ENCODE measurements at places on chromosomes 2 and 18. TPM values are rescaled to one million over a fixed set of nuclear protein-coding genes. Genes with fewer than 3 reads are reported as not detected.

Gene COL4A3
- total RNA-seq: 70.0 TPM

Gene POLR1B
- 21.6 TPM for total RNA-seq

Gene CIB4
- total RNA-seq: 0.94 TPM

Gene GPR45
- total RNA-seq: not detected

Gene UGT1A10
- not detected for total RNA-seq

Gene DNAJC27
- total RNA-seq: 16.1 TPM

Gene CHRNG
- not detected for total RNA-seq

Gene ZNF892
- 10.5 TPM for total RNA-seq

- no peaks in the 10 kb centered on the region for H3K4me1 ChIP-seq
- no peaks in the 10 kb centered on the region for H3K27me3 ChIP-seq
- H3K27ac ChIP-seq: no peak overlapping the region
- no peaks in the 10 kb centered on the region for H3K36me3 ChIP-seq
- DNase-seq: no peak
- no peak overlapping the region for H3K4me3 ChIP-seq
Observed at GRCh38 chr2:175755656-175756386, 246.2 kb downstream of the LNPK start.

DNA sequence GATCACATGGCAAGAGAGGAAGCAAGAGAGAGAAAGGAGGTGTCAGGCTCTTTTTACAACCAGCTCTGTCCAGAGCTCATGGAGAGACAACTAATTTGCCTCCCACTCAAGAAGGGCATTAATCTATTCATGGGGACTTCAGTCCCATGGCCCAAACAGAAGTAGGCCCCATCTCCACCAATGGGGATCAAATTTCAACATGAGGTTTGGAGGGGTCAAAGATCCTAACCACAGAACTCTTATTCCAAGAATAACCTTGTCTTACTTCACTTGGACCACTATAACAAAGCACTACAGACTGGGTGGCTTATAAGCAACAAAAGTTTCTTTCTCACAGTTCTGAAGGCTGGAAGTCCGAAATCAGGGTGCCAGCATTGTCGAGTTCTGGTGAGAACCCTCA is 31.8 kb downstream of the GRB14 start:
- no peaks in the 10 kb centered on the region for H3K4me1 ChIP-seq
- no peaks in the 10 kb centered on the region for H3K36me3 ChIP-seq
- H3K27ac ChIP-seq: no peak overlapping the region
- H3K4me3 ChIP-seq: no peak overlapping the region
- no peaks in the 10 kb centered on the region for H3K27me3 ChIP-seq
- no peak for DNase-seq

GRCh38 chr2:96860065-96861029 is 2.5 kb upstream of the ANKRD39 start:
- H3K4me1 ChIP-seq: peaks cover 19% of the 10 kb centered on the region
- no peaks in the 10 kb centered on the region for H3K27me3 ChIP-seq
- no peak overlapping the region for H3K4me3 ChIP-seq

GRCh38 chr2:51448911-51449310 is 417.0 kb upstream of the NRXN1 start:
- no peaks in the 10 kb centered on the region for H3K27me3 ChIP-seq
- no peak for DNase-seq
- no peaks in the 10 kb centered on the region for H3K36me3 ChIP-seq

DNA sequence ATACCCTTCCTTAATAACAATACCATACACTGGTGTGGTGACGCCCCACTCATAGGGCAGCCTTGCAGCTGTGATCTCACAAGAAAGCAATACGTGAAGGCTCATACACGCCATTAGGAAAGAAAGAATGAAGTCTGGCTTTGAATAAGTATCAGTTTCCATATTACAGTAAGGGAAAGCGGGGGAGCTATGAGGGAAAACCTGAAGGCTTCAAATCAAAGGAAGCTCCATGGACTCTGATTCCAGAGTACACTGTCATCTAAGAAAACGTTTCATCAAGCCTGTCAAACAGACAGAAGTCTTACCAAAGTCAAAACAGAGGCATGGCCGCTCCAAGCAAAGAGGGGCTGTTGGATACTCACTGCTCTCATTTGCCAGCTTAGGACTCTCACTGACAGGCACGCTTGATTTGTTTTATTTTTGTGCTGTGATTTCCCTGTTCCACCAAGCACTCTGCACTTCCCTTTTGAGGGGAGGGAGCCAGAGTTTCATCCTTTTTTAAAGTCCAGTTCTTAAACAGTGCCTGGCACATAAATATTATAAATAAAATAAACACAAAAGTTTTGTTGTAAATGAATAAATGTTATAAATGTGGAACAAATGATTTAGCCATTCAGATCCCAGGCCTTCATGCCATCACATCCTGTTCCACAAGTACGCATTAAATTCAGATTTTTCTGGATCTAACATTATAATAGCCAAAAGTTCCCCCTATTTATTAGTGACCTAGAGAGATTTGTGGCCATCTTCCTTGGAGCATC is 221.2 kb downstream of the PIEZO2 start:
- H3K27ac ChIP-seq: no peak overlapping the region
- H3K27me3 ChIP-seq: no peaks in the 10 kb centered on the region
- H3K36me3 ChIP-seq: no peaks in the 10 kb centered on the region
- no peak for DNase-seq
- H3K4me1 ChIP-seq: no peaks in the 10 kb centered on the region
- no peak overlapping the region for H3K4me3 ChIP-seq

GRCh38 chr2:177315364-177315763 is 50.8 kb upstream of the NFE2L2 start:
- peak overlapping the region; percentile 49 for H3K27ac ChIP-seq
- no peak overlapping the region for H3K4me3 ChIP-seq
- no peaks in the 10 kb centered on the region for H3K27me3 ChIP-seq
- DNase-seq: peak; percentile 14

- H3K4me1 ChIP-seq: peaks cover 4% of the 10 kb centered on the region
- no peak for DNase-seq
- no peaks in the 10 kb centered on the region for H3K27me3 ChIP-seq
- H3K4me3 ChIP-seq: no peak overlapping the region
- H3K36me3 ChIP-seq: no peaks in the 10 kb centered on the region
- no peak overlapping the region for H3K27ac ChIP-seq
Observed at GRCh38 chr2:32798829-32799228, 147.9 kb upstream of the LTBP1 start.

DNA sequence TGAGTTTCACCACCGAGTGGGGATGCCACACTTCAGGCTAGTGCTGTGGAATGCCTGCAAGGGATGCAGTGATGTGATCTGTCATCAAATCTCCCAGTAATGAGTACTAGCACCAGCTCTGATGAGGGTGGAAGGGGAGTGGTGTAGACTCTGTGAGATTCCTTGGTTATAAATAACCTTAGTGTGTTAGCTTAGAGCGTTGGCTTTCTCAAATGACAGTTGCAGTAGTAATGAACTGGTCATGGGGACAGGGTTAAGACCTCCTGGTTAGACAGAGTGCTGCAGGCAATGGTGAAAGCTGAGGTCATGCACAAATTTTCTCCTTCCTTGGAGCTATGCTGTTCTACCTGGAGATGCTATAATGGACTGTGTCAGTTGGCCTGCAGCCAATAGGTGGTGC is 1063.4 kb upstream of the CRIM1 start:
- no peaks in the 10 kb centered on the region for H3K27me3 ChIP-seq
- DNase-seq: no peak
- H3K4me3 ChIP-seq: no peak overlapping the region

DNA sequence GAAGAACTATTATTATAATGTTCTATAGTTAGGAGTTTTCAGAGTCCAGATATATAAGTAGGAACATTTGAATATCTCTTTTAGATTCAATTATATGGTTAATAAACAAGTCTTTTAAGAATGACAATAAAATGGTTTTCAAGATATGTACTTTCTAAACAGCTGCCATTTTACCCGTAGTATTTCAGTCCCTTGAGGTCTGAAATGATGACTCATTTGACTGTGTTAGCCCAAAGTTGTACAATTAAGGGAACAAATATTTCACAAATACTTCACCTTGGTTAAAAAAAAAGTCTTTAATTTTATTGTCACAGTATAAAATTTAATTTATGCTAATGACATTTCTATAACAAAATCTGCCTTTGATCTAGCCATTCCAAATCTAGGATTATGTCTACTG is 91.6 kb upstream of the TANK start:
- no peak for DNase-seq
- no peaks in the 10 kb centered on the region for H3K36me3 ChIP-seq
- H3K27me3 ChIP-seq: no peaks in the 10 kb centered on the region
- H3K4me3 ChIP-seq: no peak overlapping the region

- no peak for DNase-seq
- no peaks in the 10 kb centered on the region for H3K4me1 ChIP-seq
- H3K4me3 ChIP-seq: no peak overlapping the region
- H3K27me3 ChIP-seq: no peaks in the 10 kb centered on the region
- no peaks in the 10 kb centered on the region for H3K36me3 ChIP-seq
Observed at GRCh38 chr2:230230087-230230486, 4.6 kb downstream of the SP140 start.

DNA sequence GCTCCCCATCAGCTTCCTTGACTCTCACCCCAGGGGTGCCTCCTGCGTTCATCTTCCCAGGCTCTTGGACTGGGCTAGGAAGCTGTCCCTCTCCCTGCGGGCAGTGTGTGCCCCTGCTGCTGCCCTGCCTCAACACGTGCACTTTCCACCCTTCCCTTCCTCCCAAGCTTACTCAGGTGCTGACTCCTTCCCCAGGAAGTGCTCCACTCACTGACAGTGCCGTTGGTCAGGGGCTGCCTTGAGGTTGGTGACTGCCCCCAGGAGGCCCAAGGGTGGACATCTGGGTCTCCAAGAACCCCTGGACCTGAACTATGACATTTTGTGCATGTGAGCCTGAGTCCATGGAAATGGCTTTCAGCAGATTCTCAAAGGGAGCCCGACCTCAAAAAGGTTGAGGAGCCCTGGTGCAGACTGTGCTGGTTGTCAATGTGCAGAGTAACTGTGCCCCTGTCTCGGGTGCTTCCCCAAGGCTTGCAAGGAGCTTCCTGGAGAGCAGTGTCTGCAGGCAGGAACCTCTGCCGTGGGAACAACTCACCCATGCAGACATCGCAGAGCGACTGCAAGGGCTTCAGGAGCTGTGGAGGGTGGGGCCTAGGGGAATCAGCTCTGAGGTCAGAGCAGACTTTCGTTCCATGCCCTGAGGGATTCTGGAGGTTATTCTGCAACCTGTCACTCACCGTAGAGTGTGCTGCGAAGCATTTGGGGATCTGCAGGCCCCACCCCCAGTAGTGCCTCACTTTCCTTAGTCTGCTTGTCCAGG is 116.5 kb upstream of the MCFD2 start:
- peaks cover 54% of the 10 kb centered on the region for H3K4me1 ChIP-seq
- no peak overlapping the region for H3K4me3 ChIP-seq
- H3K27me3 ChIP-seq: no peaks in the 10 kb centered on the region
- DNase-seq: no peak
- H3K27ac ChIP-seq: peak overlapping the region; percentile 90

DNA sequence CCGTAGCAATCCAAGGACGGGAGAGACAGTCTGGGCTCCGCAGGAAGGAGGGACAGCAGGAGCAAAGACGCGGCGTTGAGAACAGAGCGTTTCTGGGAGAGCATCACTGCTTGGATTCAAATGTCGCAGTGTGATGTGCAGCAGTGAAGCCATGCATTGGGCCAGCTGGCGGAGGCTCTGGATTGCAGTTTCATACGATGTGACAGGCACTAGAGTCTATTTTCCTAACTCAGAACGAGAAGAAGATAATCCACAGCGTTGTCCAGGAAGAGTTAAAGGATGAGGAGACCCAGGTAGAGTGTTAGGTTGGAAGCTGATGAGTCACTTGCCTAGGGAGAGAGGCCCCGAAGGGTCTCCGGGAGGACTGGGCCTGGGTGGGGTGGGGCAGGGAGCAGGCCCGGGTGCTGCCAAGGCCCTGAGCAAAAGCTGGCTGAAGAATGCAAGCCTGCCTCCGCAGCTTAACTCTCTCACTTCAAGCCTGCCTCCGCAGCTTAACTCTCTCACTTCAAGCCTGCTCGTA is 17.7 kb upstream of the SEMA4C start:
- H3K4me3 ChIP-seq: no peak overlapping the region
- no peak for DNase-seq

DNA sequence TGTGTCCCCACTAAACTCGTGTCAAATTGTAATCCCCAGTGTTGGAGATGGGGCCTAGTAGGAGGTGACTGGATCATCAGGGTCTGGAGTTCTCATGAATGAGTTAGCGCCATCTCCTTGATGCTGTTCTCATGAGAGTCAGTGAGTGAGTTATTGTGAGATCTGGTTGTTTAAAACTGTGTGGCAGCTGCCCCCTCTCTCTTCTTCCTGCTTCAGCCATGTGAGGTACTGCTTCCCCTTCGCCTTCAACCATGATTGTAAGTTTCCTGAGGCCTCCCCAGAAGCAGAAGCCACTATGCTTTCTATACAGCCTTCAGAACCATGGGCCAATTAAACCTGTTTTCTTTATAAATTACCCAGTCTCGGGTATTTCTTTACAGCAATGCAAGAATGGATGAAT is 50.4 kb downstream of the AP1S3 start:
- DNase-seq: no peak
- no peaks in the 10 kb centered on the region for H3K27me3 ChIP-seq
- H3K27ac ChIP-seq: peak overlapping the region; percentile 6
- no peak overlapping the region for H3K4me3 ChIP-seq
- peaks cover 11% of the 10 kb centered on the region for H3K4me1 ChIP-seq

DNA sequence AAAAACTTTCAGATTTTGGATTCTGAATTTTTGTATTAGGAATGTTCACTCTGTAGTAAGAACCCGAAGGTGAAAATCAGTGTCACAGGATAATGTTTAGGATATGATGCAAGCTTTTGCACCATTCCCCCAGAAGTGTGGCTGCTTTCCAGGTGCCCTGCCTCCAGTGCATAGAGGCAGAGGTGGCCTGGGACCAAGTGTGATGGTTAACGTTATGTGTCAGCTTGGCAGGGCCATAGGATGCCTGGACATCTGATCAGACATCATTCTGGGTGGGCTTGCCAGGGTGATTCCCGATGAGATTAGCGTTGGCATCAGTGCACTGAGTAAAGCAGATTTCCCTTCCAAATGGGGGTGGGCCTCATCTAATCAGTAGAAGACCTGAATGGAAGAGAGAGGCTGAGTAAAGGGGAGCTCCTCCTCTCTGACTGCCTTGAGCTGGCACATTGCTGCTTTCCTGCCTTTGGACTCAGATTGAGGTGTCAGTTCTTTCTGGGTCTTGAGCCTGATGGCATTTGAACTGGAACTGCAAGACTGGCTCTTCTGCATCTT is 177.4 kb upstream of the HS6ST1 start:
- no peak overlapping the region for H3K27ac ChIP-seq
- no peak overlapping the region for H3K4me3 ChIP-seq
- no peaks in the 10 kb centered on the region for H3K27me3 ChIP-seq
- H3K4me1 ChIP-seq: no peaks in the 10 kb centered on the region
- H3K36me3 ChIP-seq: no peaks in the 10 kb centered on the region

GRCh38 chr2:129611471-129611870 is 368.0 kb upstream of the RAB6C start:
- H3K27ac ChIP-seq: no peak overlapping the region
- H3K4me3 ChIP-seq: no peak overlapping the region
- H3K4me1 ChIP-seq: no peaks in the 10 kb centered on the region
- no peak for DNase-seq

DNA sequence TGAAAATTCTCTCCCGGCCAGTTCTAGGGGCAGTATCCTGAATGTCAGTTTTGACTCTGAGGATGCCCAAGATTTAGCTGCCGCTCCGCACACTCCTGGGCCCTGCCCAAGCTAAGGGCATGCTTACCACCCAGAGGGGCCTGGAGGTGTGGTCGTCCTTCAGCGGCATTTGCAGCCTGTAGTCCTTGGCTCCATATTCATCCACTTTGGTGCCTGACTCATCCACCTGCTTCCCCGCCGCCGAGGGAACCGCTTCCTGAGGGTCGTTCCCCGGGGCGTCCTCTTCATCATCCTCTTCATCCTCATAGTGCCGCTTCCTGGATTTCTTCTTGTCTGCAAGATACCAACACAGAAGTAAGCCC is 577 bp downstream of the ERCC3 start:
- peaks cover 9% of the 10 kb centered on the region for H3K4me1 ChIP-seq
- no peaks in the 10 kb centered on the region for H3K27me3 ChIP-seq
- peaks cover 30% of the 10 kb centered on the region for H3K36me3 ChIP-seq
- DNase-seq: no peak
